ENCODE measurements at places on chromosomes 16 and 17.

GRCh38 chr17:40331743-40332641, 23.0 kb downstream of the RARA start:
- no peak for DNase-seq

- DNase-seq, result no peak
These were observed 469 bp downstream of the GPRC5C start for GRCh38 chr17:74432424-74432690.

GRCh38 chr17:35254107-35254773, 11.4 kb downstream of the SLFN5 start:
- DNase-seq, result peak; percentile 65

DNA sequence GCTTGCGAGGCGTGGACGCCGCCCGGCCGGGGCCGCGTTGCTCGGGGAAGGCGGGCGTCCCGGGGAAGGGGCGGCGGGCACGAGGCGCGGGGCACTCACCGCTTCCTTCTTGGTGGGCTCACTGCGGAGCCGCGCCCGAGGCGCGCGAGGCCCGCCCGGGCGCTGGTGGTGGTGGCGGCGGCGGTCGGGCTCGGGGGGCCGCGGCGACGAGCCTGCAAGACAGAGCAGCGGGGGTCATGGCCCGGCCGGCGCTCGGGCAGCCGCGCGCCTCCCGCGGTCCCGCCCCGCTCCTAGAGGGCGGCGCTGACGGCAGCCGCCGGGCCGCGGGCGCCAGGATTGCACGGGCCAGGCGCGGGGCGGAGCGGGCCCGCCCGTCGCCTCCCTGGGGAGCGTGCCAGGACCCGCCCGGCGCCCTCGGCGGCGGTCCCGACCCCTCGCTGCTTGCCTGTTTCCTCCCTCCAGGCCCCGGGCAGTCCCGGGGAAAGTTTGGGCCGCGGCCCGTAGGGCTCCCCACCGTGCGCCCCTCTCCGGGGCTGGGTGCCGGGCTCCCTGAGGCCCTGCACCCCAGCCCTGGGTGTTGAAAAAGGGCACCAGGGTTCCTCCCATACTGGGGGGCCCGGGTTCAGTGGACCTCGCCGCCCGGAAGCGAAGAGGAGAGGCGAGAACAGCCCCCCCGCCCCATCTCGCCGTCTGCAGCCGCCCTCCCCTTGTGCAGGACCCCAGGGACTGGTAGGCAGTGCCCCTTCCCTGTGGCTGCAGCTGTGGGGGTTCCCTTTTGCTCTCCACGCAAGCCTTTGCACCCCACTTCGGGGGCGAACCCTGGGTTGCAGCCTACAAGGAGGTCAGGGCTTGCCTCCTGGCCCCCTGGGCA, at the start of gene C16orf74:
Gene C16orf74, minus strand, starts transcription at position 270 of the 871 bp plus-strand sequence. CDS start 15,879 bp downstream, outside the sequence.
- DNase-seq, result peak; percentile 76

DNA sequence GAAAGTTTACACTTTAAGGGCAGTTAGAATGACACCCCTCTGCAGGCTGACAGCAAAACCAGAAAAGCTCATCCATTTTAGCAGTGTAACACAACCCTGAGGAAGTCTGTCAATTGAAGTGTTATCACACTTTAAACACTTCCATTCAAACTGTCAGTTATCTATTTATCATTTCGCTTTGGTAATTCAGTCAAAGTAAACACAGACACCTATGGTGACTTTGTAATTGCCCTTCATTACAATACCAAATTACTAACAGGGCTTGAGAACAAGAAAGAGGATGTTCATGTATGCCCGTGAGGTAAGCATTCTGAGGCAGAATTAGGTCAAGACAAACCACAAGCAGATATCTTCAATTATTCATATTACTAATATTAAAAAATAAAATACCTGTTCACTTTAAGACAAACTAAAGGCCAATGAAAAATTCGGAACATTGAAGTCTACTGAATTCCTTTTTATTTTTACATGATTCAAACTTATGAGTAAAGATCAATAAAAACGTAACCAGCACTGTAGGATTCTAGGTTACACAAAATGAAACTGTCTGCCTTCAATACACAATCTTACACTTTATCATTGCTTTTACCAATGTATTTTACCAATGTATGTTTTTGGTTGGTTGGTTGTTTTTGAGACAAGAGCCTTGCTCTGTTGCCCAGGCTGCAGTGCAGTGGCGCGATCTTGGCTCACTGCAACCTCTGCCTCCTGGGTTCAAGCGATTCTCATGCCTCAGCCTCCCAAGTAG, 57.1 kb downstream of the BRIP1 start:
- DNase-seq, result no peak

Measured in kidney capillary endothelial cell (primary cell).